Adrenal gland (tissue), 19 donors: ENCODE measurements at places on chromosomes 2 and 18. TPM values are rescaled to one million over a fixed set of nuclear protein-coding genes. Genes with fewer than 3 reads are reported as not detected.

The NDC80 gene
- 0.84 TPM for total RNA-seq

The POTEF gene
- not detected for total RNA-seq

DNA sequence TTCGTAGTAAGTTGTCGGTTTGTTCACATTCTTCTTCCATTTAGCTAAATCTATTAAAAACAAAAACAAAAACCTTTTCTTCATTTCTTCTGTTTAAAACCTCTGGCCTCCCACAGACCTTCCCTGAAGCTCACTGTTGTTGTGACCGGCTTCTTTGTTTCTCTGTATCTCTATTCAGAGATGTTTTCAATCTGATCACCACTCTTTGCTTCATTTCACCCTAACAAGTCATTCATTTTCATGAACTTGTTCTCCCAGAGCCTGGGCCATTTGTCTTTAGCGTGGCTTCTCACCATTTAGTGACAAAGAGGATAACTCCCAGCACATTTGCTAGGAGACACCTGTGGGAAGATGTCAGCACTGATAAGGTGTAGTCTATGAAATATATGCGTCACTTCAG lies 794.2 kb downstream of the ERBB4 start:
- no peak for DNase-seq

The TBC1D8 gene
- total RNA-seq, result 8.3 TPM

DNA sequence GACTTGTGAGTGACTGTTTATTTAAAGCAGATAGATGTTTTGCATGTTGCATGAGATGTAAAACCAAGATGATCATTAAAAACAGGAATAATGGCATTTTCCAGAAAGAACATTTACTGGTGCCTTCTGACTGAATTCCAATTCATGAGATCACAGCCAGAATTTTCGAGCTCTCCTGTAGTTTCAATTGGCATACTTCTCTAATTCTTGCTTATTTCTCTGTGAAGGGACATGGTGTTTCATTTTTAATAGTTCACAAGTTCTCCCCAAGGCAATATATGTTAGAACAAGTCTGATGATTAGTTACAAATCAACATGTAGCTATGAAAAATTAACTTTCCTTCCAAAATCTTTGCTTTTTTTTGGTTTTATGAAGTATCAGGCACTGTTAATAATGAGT lies 105.7 kb downstream of the PDE1A start:
- no peak for DNase-seq

GRCh38 chr2:195559431-195559914 lies 97.6 kb upstream of the SLC39A10 start:
- DNase-seq, result no peak

GRCh38 chr2:10897956-10898355 lies 13.8 kb upstream of the KCNF1 start:
- DNase-seq, result no peak

DNA sequence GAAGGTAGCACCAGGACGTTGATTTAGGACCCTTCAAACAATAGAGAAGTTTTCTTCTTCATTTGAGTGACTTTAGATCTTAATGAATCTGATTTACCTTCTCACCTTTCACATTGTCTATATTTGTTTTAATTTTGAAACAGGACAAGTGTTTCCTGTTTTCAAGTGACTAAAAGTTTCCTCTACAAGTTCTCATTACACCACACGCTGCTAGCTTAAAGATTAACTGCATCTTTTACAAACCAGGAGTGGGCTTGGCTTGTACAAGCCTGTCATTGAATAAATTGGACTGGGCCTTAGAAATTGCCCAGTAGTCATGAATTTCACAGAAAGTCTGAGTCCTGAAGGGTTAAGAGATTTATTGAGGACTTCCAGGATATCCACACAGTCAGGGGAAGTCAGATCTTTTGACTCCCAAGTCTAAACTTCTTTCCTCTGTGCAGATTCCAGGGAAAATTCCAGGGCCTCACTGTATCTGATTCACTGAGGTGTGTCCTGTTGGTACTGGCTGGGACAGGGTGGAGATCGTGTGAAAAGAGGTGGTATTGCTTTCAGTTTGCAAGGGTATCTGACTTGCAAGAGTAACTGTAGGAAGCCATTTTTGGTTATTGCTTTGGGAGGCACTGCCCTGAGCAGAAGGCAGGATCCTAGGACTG lies 3.4 kb downstream of the SGPP2 start:
- no peak for DNase-seq

GRCh38 chr18:45374878-45375630 lies 240.2 kb upstream of the SLC14A2 start:
- no peak for DNase-seq

The DNMT3A gene
- total RNA-seq, result 40.6 TPM

DNA sequence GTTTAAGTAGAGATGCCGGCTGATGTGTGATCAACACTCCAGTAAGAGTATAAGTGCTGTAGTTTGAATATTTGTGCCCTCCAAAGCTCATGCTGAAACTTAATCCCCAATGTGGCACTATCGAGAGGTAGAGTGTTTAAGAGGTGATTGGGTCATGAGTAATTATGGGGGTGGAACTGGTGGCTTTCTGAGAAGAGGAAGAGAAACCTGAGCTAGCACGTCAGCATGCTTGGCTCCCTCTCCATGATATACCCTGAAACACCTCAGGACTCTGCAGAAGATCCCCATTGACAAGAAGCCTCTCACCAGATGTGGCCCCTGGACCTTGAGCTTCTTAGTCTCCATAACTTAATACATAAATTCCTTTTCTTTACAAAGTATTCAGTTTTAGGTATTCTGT lies 584.8 kb downstream of the TSN start:
- no peak for DNase-seq

The PJVK gene
- total RNA-seq, result 2.5 TPM

The TLX2 gene
- not detected for total RNA-seq

DNA sequence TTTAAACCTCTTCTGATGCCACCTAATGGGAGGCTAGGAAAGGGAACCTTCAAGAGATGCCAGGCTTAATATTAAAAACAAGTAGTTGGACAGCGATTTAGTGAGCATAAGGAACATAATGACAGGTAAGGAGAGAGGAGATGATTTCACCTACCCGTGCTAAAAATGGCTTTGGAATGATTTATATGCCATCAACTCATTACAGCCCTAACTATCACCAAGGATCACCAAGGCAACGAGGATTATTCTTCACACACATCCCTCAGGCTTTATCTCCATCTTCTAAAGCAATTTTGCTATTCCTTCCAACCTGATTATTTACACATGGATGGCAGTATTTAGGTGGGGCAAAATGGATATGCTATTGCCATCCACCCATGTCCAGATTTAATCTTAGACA lies 237.8 kb downstream of the DCC start:
- no peak for DNase-seq

DNA sequence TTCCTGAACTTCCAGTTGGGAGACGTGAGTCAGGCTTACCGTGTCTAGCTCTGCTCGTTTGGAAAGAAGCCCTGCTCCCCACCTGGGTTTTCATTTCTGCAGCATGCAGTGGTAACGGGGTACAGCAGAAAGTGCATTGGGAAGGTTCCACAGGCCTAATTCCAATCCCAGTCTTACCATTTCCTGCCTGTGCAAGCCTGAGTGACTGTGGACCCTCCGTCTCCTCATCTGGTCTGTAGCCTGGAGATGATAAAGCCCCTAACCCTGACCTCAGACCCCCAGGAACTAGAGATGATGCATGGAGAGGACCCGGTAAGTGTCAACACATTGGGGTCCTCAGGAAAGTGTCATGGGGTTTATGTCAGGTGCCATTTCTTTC lies 5.8 kb upstream of the PSD4 start:
- no peak for DNase-seq

GRCh38 chr2:29879456-29879855 lies 41.9 kb downstream of the ALK start:
- no peak for DNase-seq

- no peak for DNase-seq
Measured at GRCh38 chr18:10797896-10798295, 272.1 kb downstream of the NAPG start.

The CHRND gene
- total RNA-seq, result not detected

- DNase-seq, result no peak
Measured at GRCh38 chr2:12141618-12142258, 395.3 kb downstream of the LPIN1 start.

DNA sequence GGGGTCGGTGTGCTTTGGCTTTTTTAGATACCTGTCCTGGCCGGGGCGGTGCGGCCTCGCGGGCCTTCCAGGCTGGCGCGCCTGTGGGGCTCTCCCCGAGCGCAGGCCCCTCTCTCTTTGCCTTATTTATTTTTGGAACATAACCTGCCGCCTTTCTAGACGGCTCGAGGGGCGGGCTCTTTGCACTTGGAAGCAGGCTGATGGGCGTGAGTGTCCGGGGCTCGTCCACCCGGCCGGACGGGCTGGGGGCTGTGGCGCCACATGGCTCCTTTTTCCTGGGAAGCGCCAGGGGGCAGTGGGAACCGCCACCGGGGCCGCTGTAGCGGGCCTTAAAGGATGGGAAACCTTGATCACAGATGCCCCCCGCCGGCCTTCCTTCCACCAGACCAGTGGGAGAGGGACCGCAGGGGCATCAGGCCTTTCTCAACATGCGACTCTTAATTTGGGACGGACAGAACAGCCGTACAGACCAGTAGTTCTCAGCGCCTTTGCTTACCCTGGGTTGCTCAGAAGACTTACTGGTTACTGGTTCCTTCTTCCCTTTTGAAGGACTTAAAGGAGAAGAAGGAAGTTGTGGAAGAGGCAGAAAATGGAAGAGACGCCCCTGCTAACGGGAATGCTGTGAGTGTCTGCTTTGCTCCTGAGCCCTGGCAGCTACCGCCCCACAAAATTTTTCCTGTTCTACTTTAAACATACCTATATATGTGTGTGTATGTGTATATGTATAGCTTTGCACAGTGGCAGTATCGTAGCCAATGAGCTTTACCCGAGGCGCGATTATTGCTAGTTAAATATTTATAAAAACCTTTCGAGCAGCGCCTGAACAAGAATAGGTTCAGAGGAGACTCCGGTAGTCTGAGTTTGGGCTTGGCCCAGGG lies 2.7 kb downstream of the PTMA start:
- no peak for DNase-seq

DNA sequence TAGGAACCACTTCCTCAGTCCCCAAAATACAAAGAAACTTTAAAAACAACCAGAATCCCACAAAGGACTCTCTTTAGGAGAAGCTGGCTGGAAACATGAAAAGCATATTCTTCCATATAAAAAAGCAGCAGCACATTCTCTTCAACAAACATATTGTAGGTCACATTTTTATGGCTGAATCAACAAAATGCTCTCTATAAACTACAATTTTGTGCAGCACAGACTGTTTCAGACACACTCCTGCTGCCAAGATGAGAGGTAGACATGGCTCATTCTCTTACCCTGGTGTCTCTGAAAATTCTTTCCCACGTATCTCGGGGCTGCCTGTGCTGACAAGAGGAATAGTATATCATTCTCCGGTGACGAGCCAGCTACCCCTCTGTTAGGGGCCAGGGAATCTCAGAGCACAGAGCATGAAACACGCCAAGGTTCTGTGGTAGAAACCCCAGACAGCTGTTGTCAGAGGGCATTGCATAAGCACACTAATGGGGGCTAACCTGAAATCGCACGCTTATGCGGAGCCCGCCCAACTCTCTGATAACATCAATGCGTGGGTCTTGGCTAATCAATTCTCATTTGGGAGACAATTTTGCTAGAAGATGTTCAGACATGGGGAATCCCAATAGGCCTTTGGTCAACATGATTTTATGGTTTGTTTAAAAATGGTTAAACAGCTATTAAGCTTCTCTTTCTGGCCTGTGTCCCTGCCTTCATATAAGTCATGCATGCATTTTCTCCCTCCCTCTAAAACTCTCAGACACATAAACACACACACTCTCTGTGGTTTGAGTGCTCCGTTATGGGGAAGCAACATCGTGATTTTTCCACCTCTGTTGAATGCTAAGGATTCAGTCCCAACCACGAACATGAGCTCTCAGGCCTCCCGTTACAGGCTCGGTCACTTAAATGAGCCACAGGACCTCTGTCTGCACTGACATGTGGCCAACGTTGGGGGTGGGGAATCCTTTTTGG lies 177.5 kb downstream of the INO80D start:
- DNase-seq, result no peak

The KIF1A gene
- total RNA-seq, result 21.6 TPM
